ENCODE measurements at places on chromosomes 2 and 18.

DNA sequence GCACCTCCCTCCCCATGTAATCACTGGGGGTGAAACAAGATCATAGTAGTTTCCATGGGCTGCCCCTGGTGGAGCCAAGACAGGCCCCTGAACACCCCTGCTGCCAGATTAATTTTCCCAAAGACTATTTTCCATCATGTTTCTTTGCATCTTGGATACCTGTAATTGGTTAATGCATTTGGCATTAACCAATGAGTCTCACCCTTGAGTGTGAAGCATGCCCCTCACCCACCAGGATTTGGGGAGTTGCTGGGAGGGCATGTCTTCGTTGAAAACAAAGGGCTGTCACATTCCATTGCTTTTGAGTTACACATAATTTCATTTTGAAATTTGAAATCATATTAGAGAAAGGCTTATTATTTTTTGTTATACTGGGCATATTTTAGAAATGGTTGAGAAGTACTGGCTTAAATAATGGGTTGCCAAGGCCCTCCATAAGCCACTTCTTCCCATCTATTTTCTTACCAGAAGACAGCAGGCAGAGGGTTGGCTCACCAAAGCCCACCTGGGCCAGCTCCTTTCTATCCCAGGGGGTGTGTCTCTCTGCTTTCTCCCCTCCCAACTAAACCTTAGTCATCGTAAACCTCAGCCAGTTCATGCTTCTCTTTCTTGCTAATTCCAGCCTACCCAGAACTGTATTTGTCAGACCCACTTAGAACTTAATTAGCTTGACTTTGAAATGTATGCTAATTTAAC, 51.8 kb downstream of the ATIC start:
- DNase-seq, result no peak

DNA sequence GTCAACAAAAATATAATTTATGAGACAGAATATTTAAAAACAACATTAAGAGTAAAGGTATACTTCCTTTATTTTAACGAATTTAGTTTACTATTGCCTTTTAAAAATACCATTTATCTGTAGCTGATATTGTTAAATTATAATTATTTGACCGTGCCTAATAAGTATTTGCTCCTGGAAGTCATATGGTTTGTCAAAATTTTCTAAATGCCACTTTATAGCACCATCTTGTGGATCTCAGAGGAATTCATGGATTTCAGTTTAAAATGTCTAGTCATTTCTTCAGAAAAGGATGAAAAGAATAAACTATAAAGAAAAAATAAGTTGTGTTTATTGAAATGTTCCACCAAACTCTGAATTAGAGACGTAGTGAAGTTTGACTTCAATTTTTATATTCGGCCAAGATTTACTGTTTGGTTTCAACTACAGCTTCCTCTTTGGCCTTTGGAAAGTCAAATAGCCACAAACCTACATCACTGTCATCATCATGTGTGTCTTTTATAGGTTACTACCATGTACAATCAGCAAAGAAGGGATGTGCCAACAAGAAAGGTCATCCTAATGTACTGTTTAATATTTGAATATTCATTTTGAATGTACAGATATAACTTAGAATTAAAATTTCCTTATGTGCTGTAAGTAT, 10.3 kb upstream of the FTCDNL1 start:
- DNase-seq, result no peak

GRCh38 chr18:58761241-58761969, 90.1 kb downstream of the MALT1 start:
- DNase-seq, result no peak

- no peak for DNase-seq
Measured at GRCh38 chr18:25876330-25876948, 214.0 kb downstream of the SS18 start.

GRCh38 chr2:203675086-203675485, 31.4 kb upstream of the CD28 start:
- DNase-seq, result no peak

- DNase-seq, result no peak
Measured at GRCh38 chr18:60976976-60977375, 356.3 kb upstream of the CDH20 start.

GRCh38 chr18:78678318-78678695, 301.3 kb upstream of the SALL3 start:
- no peak for DNase-seq

GRCh38 chr2:105561401-105561800, 162.6 kb upstream of the FHL2 start:
- no peak for DNase-seq

Data from stimulated activated CD4-positive, alpha-beta T cell treated with anti-CD3 and anti-CD28 coated beads, Interleukin-12 subunit alpha, Interleukin-12 subunit beta, amount 100 ng/mL, for 4 hours (primary cell).